Cerebellum (tissue), 4 donors: ENCODE measurements at places on chromosomes 5 and 9. TPM values are rescaled to one million over a fixed set of nuclear protein-coding genes. Genes with fewer than 3 reads are reported as not detected.
A peak's percentile ranks its signal among the peaks of the same experiment; 100 is the strongest.

- peak; percentile 77 for DNase-seq
Measured at GRCh38 chr9:33106827-33107621, 30.6 kb upstream of the SMU1 start.

Gene GFI1B
- 0.09 TPM for total RNA-seq

- no peak for DNase-seq
Measured at GRCh38 chr5:170843870-170844269, 17.9 kb upstream of the RANBP17 start.

GRCh38 chr5:129631961-129632360 lies 115.9 kb upstream of the MINAR2 start:
- DNase-seq = no peak

Gene GABBR2
- total RNA-seq = 45.3 TPM

DNA sequence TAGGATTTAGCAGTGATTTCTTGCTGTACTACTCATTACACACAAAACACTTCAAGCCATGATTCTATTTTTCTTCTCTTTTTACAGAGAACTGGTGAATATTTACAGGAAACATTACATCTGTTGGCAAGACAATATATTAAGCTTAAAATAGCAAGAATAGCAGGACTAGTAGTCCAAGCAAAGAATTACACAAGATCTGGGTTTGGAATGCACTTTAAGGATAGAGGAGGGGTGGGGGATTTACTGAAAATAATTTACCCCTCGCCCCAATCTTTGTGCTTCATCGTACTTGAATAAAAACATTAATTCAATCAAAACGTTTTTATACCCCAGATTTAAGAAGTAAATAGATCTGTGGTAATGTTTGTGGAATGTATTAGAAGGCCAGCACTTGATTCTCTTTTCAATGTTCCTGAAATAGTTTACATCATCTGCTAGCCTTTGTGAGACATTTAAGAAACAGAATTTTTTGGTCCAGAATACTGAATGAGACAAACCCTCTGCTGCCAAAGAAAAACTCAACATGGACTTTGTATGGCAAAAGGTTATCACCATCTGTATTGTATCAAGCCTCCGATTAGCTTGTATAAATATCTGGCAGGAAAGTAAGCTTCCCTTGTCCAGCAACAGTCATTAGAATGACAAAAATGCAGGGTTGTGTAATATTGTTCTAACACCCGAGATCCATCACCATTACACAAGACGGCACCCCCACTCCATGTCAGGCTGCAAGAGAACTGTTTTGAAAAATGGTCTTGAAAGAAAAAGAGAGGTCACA lies 23.8 kb downstream of the SVEP1 start:
- no peak for DNase-seq
